ENCODE measurements at places on chromosomes 4 and X.

- DNase-seq, result no peak
Observed at GRCh38 chr4:2341911-2342652, 76.4 kb downstream of the ZFYVE28 start.

DNA sequence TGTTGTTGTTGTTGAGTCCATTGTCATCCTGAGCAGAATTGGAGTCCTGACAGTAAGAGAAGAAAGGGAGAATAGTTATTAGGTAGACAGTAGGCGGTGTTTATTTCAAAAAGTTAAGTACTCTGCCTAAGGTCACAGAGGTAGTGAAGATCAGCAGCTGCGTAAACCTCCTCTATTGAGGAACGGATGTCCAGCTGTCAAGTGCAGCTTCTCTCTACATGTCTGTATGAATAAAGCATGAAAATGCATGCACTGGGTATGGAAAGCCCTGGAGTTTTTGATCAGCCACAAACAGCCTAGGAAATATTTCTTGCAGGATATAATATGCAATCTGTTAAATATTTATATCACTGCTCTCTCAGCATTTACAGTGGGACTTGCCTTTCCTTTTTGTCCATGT, 109.4 kb upstream of the CBLL2 start:
- DNase-seq, result no peak

- no peak for DNase-seq
Observed at GRCh38 chr4:48924416-48924815, 17.8 kb upstream of the OCIAD2 start.

DNA sequence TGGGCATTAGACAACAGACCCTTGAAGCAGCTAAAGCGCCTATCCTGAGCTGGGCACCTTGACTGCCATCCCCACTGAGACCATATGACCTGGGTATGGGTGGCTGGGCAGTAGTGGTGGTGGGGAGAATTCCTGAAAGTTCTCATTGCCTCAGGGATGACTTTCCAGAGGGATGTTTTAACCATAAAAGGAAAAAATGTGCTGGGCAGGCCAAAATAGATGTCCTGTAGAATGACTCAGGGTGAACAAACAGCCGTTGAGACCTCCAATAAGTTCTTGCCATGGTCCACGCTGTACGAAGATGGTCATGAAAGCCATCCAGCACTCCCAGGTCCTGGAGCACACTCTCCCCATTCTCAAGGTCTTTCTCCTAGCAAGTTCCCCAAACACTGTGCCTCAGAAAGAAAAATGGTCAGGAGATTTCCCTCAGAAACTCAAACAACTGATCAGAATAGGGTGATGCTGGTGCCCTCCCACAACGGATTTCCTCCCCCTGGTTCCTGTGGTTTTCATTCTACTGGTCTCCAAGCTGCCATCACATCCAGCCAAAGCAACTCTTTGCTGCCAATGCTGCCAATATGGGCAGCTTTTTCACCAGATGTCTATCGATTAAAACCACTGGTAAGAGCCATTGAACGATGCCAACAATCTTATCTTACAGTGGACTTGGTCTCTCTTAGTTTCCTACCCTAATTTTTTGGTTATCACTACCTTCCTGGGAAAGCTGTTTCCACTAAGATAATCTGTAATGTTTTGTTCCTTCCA, 11.2 kb downstream of the CDKN2AIP start:
- DNase-seq, result peak; percentile 11

DNA sequence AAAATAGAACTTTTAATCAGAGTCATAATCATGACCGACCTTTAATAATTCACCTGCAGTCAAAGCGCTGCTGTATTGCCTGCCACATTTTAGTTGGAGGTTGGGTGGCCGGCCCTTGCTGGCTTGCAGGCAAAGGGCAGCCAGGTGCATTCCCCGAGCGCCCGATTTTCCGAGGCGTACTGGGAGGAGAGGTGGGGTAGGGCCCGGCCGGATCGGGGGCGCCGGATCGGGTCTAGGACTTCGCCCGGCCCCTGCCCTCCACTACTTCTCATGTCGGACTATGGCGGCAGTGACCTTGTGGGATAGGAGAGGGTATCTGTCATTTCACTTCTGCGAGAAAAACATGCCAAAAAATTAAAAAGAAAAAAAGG, 2.5 kb upstream of the RS1 start:
- no peak for DNase-seq

DNA sequence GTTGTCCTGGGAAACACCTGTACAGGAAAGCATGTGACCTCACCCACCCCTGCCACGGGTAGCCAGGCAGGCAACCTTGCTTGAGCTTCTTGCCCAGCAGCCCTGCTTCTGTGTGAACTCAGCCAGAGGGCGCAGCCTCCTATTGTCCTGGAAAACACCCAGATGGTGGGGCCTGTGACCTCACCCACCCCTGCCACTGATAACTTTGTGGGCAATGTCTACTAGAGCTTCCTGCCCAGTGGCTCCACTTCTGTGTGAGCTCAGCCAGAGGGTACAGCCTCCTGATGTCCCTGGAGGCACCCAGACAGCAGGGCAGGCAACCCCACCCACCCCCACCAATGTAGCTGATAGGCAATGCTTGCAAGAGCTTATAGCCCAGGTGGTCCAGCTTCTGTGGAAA, 146.3 kb downstream of the DTHD1 start:
- no peak for DNase-seq

- no peak for DNase-seq
Observed at GRCh38 chrX:38127961-38128360, 92.7 kb downstream of the SRPX start.

GRCh38 chr4:153005899-153006381, 69.8 kb downstream of the FHDC1 start:
- no peak for DNase-seq

All from activated CD4-positive, alpha-beta T cell treated with anti-CD3 and anti-CD28 coated beads, Interleukin-10, Interleukin-2, amounts not matched to agents 100 ng/mL and 50 ng/mL, durations not matched to agents 16 hours and 8 hours (primary cell).